ENCODE measurements at places on chromosomes 2 and 18.

- no peak for DNase-seq
Measured at GRCh38 chr2:229610872-229611271, 103.5 kb downstream of the DNER start.

DNA sequence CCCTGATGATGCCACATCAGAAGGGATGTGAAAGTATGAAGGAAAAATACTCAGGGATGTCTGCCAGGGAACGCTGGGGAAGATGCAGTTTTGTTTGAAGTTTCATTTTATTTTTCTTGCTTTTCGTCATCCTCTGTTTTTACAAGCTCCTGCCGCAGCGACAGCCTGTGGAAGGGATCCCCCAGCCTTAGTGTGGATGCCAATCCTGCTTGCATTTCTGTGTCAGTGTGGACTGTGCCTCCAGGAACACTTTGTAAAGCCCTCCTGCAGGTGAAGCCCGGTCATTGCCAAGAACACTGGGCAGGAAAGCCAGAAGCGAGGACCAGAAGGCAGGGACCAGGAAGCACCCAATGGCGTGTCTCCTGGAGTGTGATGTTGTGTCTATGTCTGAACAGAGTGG lies 234.3 kb downstream of the SEPTIN10 start:
- no peak for DNase-seq

GRCh38 chr2:62208074-62208757 lies 12.3 kb downstream of the B3GNT2 start:
- no peak for DNase-seq

DNA sequence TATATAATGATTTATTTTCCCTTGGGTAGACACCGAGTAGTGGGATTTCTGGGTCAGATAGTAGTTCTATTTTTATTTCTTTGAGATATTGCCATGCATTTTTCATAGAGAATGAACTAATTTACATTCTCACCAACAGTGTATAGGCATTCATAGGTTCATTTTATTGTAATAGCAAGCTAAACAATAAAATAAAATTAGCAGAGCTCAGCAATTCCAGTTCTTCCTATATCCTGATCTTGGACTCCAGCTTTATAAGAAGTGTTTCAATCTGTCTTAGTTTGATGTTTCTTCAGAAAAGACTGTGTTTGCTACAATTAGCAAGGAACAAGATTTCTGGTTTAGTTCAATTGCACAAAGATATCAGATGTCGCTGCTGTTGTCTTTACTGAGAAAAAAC lies 1024.4 kb upstream of the LRRTM1 start:
- no peak for DNase-seq

DNA sequence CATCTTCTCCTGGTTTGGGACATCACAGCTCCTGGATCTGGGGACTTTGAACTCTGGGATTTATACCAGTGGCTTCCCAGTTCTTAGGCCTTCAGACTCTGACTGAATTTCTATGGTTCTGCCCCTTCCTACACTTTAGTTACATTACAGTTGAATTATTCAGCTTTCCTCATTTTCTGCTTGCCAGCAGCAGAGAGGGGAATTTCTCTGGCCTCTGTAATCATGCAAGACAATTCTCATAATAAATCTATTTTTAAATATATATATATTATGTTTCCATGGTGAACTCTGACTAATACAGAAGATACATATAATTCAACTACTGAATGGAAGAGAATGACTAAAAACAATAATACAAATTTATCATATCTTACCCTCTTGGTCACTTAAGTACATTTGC lies 1478.6 kb upstream of the ACVR2A start:
- DNase-seq = no peak

GRCh38 chr2:165632594-165632993 lies 161.5 kb downstream of the GALNT3 start:
- no peak for DNase-seq

DNA sequence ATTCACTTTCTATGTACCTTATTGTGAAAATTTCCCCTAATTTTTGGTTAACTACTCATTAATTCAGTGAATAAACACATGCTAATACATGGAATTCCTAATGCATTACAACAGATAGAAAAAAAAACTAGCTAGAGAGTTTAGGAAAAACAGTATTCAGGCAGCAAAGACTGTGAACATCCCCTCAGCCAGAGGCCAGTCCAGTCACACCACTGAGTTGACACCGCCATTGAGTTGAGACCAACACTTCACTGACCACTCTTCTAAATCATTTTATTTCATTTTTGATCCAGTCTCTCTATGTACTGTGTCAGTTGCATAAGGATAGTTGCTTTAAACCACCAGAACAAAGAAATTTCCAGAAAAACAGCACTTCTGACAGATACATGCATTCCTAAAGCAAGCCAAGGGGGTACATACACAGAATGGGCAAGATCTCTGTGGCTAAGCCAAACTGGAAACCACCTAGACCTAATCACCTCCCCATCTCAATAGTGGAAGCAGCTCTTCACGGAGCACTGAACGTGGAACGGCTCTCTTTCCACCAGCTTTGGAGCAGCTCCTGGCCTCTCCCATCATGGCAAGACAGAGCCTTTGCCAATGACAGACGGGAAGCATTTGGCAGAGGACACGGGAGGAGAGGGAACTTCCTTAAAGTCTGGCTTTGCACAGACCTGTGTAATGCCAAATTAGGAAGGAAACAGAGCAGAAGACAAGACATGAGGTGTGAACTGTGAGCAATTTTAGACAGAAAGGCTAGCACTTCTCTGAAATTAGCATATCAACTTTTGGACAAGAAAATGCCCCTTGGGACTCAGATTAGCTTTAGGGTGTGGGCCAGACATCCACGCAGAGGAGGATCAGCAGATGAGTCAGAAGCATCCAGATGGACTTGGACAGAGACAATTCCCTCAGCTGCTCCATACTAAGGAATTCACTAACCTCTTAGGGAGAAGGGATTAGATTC lies 36.4 kb downstream of the CACNB4 start:
- no peak for DNase-seq

- no peak for DNase-seq
Measured at GRCh38 chr2:166805753-166806152, 82.5 kb upstream of the XIRP2 start.

GRCh38 chr2:152022090-152022489 lies 76.8 kb downstream of the CACNB4 start:
- DNase-seq = no peak

DNA sequence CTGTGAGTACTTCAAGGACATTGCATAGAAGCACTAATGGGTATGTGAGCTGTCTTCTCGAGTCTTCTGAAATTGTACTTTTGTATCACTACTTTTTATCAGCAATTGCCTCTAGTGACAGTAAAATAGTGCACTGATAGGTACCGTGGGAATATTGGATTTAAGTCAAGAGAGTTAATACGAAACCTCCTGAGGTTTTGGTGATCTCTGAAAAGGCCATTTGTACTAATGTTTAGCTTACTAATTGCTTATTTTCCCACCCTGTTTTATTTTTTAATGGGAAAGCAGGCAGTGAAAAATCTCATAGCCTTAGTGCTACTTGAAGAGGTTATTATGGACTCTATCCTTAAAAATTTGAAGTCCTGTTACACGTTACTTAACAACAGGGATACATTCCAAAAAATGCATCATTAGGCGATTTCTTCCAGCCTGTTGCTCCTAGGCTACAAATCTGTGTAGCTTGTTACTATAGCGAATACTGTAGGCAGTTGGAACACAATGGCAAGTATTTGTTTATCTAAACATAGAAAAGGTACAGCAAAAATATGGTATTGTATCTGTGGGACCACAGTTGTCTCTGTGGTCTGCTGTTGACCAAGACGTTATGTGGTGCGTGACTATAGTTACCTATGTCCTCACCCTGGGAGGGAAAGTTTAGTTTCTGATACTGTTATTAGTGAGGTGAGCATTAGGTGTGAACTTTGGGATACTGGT lies 65.9 kb downstream of the CAB39 start:
- DNase-seq = no peak

DNA sequence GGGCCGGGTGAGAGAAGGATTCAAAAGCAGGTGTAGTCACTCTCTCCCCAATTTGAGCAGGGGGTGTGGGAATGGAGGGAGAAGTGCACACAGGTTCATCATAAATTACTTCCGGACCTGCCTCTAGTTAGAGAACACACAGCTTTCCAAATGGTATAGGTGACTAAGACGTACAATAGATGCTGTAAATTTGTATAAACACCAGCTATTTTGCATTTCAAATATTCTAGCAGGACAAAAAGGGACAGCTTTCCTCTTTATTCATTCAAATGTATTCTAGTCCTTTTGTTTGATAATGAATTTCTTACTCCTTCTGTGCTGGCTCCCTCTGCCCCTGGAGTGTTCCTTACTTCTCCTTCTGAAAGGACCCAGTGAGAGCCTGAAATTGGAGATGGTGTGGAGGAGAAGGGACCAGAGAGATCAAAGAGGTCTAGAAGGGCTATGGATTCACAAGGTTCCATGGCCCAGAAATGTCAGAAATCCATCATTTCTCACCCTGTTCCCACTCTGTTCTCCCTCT lies 53.2 kb upstream of the SH3BP4 start:
- DNase-seq = no peak

DNA sequence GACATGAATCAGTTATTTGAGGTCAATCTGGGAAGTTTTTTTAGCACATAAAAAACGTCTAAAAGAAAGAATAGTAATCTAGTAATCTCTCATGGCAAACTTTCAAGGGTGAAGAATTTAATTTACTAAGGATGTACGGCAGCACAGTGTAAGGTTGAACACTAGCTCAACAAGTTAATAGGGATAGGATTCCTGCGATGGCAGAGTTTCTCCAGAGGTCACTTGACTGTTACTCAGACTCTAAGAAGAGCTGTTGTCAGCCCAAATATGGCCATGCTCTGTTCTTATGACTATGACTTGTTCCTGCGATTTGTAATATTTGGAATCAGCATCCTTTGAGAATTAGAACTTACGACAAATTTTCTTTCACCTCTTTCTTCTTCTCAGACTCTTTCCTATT lies 553.3 kb upstream of the TNP1 start:
- no peak for DNase-seq

GRCh38 chr2:22134421-22134820 lies 1010.7 kb downstream of the TDRD15 start:
- no peak for DNase-seq

- DNase-seq = peak; percentile 18
Measured at GRCh38 chr2:126527836-126528490, 128.0 kb upstream of the GYPC start.

DNA sequence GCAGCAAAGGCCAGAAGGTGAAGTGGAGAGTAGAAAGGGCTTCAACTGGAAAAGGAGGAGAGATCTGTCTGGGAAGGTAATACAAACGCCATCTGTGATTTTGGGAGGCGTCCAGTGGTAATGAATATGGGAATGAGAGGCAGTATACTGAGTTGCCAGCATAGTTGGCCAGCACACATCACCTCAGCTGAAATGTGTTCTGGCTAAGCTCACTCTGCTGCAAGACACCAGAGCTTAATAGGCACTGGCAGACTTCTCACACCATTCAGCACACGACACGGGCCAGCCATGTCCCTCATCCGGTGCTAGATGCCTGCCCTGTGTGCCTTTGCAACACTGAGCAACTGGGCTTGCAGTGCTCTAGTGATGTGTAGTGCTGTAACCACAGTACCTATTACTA lies 277.1 kb downstream of the PIEZO2 start:
- DNase-seq = no peak

DNA sequence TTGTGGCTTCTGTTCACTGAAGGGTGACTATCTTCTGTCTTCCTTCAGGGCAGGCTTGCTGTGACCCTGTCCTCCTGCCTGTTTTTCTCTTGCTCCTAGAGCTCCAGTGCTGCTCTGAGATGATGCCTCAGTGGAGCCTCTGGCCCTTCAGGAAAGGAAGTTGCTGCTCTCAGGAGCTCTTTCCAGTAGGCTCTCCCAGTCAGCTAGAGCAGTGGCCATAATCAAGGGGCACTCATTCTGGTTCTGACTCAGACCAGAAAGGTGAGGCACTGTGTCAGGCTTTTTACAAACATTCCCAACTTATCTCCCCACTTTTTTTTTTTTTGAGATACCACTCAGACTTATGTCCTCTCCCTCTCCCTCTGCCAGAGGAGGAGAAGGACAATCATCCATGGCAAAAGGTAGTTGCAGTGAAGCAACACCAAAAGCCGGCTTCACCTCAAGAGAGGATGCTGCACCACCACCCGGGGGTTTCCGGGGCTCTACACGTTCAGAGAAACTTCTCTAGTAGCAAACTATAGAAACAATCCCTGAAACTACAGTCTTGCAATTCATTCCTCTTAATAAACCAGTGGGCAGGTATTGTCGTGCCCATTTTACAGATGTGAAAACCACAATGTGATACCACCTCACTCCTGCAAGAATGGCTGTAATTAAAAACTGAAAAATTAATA lies 115.4 kb downstream of the ACTR3 start:
- no peak for DNase-seq

DNA sequence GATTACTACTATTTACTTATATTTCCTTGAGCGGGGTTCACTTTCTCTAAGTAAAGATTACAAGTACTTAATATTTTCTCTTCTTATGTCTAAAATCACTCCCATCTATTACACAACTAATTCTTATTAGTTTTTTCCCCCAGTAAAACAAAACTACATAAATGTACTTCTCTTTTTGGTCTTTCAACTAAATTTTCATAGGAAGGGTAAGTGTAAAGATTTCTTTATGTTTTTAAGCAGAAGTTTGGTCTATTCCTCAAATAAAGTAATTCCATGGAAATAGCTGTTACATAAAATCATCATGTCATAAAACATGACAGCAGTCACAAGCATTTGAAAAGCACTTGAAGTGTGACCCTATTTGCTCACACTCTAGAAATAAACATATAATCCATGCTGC lies 249.0 kb downstream of the ZEB2 start:
- no peak for DNase-seq

DNA sequence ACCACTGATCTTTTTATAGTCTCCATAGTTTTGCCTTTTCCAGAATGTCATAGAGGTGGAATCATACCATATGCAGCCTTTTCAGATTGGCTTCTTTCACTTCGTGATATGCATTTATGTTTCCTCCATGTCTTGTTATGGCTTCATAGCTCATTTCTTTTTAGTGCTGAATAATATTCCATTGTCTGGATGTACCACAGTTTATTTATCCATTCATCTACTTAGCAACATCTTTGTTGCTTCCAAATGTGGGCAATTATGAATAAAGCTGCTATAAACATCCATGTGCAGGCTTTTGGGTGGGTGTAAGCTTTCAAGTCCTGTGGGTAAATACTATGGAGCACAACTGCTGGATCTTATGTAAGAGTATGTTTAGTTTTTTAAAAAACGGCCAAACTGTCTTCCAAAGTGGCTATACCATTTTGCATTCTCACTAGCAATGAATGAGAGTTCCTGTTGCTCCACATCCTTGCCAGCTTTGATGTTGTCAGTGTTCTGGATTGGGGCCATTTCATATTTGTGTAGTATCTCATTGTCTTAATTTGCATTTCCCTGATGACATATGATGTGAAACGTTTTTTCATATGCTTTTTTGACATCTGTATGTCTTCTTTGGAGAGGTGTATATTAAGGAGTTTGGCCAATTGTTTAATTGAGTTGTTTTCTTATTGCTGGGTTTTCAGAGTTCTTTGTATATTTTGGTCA lies 20.6 kb downstream of the STPG4 start:
- DNase-seq = no peak

DNA sequence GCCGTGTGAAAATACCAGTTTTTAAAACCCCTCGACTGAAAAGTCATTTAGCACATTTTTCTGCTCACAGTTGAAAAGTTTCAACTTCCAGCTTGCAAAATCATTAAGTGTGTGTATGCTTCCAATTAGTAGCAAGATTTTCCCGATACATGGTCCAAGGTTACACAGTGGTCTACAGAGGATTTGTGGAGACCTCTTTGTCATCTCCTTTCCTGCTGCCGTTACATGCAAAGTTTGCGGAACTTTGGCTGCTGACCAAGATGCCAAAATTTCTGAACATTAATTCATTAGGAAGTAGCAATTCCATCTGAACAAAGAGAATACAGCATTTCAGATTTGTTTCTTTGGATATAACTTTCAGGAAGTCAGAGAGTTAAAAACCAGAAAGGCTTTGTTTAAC lies 474.6 kb downstream of the PLCL1 start:
- no peak for DNase-seq
